AG20443 (cell line): ENCODE measurements at places on chromosomes 7 and 10.

DNA sequence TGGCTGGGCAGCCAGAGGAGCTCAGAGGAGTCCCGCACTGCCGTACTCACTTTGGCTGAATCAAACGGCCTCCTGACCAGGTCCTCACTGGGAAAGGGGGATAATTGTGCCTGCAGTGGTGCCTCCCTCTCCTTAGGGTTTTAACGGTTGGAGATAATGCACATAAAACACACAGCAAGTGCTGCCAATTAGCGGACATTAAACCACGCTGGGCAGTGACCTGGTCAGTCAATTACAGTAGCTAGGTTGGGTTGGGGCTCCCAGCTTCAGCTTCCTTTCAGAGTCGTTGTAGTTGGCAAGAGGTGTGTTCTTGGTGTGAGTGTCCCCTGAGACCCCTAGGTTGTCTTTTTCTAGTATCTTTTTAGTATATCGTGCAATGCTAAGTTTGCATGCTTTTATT, 146.6 kb downstream of the C10orf105 start:
- DNase-seq: no peak

- no peak for DNase-seq
Observed at GRCh38 chr7:43856316-43856715, 13.0 kb downstream of the MRPS24 start.

GRCh38 chr7:23628370-23628769, 31.2 kb downstream of the CCDC126 start:
- no peak for DNase-seq

GRCh38 chr10:43194859-43195258, 56.6 kb downstream of the CSGALNACT2 start:
- peak; percentile 49 for DNase-seq

GRCh38 chr7:148537435-148537834, 53.1 kb upstream of the C7orf33 start:
- no peak for DNase-seq

GRCh38 chr10:103273041-103273441, 3.9 kb upstream of the INA start:
- peak; percentile 95 for DNase-seq

- DNase-seq: no peak
Observed at GRCh38 chr7:157508477-157508881, 171.7 kb downstream of the DNAJB6 start.

DNA sequence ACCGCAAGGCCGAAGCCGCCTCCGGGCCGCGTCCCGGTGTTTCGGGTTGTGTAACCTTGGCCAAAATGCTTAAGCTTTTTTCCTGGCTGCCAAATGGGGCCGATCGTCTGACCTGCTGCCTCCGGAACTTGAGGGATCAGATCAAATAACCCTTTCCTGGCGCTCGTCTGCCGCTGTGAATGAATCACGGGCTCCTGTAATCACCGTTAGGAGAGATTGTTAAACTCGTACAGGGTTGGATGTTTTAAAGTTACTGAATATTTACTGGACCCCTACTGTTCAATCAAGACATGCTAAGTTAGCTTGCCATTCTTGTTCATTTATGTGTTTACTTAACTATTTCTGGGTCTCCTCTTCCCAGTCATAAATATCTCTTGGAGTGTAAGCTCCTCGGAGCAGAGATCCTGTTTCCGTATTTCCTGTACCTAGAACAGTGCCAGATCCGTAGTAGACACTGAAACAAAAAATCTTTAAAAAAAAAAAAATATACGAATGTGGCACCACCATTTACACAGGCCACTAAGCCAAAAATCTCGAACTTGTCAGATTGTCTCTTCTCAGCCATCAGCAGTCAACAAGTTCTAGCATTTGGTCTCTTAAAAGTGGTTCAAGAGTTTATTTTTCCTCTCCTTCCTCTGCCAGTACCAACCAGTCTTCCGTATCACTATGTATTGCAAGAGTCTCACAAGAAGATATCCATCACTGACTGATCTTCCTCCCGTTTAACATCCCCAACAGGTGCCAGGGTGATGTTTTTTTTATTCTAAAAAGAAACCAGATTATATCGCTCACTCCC, 650 bp upstream of the TM9SF3 start:
- no peak for DNase-seq

GRCh38 chr10:61463035-61463909, 10.1 kb upstream of the TMEM26 start:
- peak; percentile 36 for DNase-seq

GRCh38 chr7:22882106-22882505, 59.5 kb upstream of the TOMM7 start:
- DNase-seq: peak; percentile 35

- DNase-seq: no peak
Observed at GRCh38 chr7:146926841-146927240, 810.2 kb downstream of the CNTNAP2 start.

DNA sequence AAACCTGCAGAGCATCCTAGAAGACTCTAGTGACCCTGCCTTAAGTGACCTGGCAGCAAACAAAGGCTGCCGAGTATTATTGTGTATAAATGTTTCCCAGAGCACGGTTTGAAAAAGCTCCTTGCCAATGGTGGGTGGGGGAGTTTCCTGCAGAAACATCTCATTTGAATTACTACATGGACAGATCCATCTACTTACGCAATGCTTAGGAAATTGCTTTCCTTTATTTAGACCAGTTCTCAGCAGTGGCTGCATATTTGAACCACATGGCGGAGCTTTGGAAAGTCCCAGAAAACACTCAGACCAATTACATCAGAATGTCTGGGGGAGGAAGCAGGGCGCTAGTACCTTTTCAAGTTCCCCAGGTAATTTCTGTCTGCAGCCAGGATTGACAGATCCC, 560.9 kb downstream of the SDK1 start:
- no peak for DNase-seq

DNA sequence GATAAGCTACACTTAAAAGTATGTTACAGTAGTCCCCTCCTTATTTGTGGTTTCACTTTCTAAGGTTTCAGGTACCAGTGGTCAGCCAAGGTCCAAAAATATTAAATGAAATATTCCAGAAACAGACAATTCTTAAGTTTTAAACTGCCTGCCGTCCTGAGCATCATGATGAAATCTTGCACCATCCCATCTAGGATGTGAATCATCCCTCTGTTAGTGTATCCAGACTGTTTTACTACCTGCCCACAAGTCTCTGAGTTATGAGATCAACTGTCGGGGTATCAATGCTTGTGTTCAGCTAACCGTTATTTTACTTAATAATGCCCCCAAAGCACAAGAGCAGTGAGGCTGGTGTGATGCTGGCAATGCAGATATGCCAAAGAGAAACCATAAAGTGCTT, 11.4 kb downstream of the KDM7A start:
- DNase-seq: peak; percentile 65

- no peak for DNase-seq
Observed at GRCh38 chr7:914521-915194, 38.3 kb downstream of the GET4 start.

GRCh38 chr7:28862595-28863272, 95.4 kb downstream of the TRIL start:
- DNase-seq: peak; percentile 16

DNA sequence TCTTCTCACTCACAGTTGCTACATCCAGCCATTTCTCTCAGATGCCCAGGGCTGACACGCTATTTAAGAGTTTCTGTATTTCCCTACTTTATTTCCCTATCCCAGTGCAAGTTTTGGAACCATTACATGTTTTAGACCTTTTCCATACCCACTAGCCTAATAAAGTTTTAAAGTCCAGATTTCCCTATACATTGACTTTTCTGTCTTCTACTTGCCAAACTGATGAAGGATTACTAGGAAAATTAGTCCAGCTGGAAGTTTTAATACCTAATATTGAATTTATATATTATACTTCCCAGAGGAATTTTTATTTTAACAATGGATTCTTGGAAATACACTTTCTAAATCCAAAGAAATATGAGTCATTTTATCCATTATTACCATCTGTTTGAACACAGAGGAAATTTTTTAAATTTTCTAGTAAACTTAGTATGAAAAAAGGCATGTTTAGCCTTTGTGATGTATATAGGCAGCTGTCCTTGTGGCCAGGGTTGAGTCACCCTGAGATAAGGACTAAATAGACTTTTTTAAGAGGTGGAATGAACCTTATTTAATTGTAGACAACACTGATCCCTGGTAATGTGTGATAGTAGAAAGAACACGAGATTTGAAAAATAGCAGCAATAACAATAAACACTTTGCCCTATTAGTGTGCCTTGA, 205.0 kb downstream of the TFEC start:
- no peak for DNase-seq

DNA sequence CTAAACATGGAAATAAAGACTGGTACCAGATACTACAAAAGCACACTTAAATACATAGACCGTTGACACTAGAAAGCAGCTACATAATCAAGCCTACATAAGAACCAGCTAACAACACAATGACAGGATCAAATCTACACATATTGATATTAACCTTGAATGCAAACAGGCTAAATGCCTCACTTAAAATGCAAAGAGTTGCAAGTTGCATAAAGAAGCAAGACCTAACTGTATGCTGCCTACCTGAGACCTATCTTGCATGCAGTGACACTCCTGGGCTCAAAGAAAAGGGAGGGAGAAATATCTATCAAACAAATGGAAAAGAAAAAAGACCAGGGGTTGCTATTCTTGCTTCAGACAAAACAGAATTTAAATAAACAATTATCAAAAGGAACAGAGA, 14.2 kb upstream of the LIPN start:
- DNase-seq: no peak

- no peak for DNase-seq
Observed at GRCh38 chr7:131568510-131568909, 12.1 kb upstream of the PODXL start.

- no peak for DNase-seq
Observed at GRCh38 chr10:12720217-12720981, 281.1 kb downstream of the CCDC3 start.

DNA sequence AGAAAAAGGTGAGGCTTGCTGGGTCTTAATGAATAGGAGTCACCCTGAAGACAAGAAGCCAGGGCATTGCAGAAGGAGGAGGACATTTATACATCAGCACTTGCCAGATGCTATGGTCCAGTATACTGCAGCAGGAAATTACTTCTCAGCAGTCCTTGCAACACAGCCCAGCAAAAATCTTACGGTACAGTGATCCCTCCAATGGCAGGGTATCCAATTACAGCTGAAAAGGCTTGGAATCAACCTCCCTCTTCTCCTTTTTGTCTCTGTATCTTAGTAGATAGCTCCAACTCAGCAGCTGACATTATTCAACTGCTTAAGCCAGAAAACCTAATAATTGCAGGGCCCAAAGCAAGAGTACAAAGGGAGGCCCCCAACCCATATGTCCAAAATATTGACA, 128.3 kb upstream of the COBL start:
- no peak for DNase-seq

- no peak for DNase-seq
Observed at GRCh38 chr10:131698986-131699385, 201.8 kb upstream of the PPP2R2D start.

- DNase-seq: no peak
Observed at GRCh38 chr7:16494955-16495719, 29.6 kb upstream of the SOSTDC1 start.

GRCh38 chr7:68336594-68336993, 1261.7 kb upstream of the AUTS2 start:
- no peak for DNase-seq

- DNase-seq: peak; percentile 71
Observed at GRCh38 chr7:23273141-23273599, 26.0 kb upstream of the MALSU1 start.

DNA sequence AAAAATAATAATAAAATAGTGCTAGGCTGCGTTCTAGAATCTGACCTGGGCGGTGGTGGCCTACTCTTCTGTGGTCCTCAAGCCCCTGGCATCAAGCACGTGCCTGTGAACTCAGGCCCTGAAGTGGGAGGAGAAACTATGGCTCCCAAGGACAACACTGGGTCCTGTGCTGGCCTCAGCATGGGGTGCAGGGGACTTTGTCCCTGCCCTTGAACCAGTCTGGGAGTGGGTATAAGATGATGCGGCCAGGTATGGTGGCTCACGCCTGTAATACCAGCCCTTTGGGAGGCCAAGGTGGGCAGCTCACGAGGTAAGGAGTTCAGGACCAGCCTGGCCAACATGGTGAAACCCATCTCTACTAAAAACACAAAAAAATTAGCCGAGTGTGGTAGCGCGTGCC, 5.5 kb downstream of the ZP3 start:
- DNase-seq: no peak

DNA sequence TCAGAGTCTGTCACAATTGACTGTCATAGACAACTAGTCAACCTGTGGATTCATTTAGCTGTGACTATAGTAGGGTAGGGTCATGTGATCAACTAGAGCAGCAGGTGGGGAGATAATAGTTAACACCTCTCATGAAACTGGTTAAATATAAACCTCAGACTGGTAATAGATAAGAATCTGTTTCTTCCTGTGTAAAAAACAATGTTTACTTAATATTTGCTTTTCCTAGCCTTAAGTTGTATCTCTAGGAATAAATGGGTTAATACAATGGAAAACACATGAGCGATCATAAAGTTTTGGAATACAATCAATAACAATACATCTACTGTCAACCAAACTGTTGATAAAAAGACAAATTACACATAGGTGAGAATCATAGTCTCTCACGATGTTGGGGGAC, 43.4 kb upstream of the ITGB8 start:
- no peak for DNase-seq

DNA sequence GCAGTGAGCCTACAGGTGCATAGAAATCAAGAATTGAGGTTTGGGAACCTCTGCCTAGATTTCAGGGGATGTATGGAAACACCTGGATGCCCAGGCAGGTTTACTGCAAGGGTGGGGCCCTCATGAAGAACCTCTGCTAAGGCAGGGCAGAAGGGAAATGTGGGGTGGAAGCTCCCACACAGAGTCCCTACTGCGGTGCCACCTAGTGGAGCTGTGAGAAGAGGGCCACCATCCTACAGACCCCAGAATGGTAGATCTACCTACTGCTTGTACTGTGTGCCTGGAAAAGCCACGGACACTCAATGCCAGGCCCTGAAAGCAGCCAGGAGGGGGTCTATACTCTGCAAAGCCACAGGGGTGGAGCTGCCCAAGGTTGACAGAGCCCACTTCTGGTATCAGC, 533.5 kb downstream of the GPAM start:
- no peak for DNase-seq

- DNase-seq: no peak
Observed at GRCh38 chr10:127735723-127736221, 1.2 kb upstream of the FOXI2 start.

DNA sequence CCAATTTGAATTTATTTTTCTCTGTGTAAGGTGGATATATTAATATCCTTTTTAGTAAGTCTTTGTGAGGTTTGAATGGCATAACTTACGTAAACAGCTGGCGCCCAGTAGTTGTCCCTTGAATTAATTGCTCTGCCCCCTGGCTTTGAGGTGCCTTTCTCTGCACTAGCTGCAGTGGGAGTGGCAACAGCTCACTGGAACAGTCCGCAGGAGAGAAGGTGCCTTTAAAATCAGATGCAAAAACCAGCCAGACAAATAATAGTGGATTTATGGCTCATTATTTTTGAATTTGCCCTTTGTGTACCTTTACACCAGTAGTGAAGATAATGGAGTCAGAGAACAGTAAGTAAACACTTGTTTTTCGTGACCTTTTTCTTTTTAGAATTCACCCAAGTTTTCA, 11.8 kb downstream of the FERD3L start:
- no peak for DNase-seq

- DNase-seq: no peak
Observed at GRCh38 chr10:101308051-101308450, 45.9 kb upstream of the BTRC start.

- DNase-seq: no peak
Observed at GRCh38 chr7:54560723-54561122, 18.5 kb downstream of the VSTM2A start.
